Mesothelial cell of epicardium (in vitro differentiated cells): ENCODE measurements at places on chromosomes 4 and X.

GRCh38 chr4:48139691-48140090, 5.6 kb upstream of the TXK start:
- DNase-seq: no peak

DNA sequence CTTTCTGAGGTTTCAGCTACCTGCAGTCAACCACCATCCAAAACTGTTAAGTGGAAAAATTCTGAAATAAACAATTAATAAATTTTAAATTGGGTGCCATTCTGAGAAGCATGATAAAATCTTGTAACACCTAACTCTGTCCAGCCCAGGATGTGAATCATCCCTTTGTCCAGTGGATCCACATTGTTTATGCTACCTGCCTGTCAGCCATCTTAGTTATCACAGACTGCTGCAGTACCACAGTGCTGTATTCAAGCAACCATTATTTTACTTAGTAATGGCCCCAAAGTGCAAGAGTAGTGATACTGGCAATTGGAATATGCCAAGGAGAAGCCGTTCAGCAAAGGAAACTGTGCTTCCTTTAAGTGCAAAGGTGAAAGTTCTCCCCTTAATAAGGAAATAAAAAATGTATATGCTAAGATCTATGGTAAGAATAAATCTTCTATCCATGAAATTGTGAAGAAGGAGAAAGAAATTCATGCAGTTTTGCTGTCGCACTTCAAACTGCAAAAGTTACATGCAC, 20.6 kb downstream of the CAMK2D start:
- no peak for DNase-seq

GRCh38 chr4:54400802-54401201, 171.7 kb downstream of the PDGFRA start:
- DNase-seq: no peak

DNA sequence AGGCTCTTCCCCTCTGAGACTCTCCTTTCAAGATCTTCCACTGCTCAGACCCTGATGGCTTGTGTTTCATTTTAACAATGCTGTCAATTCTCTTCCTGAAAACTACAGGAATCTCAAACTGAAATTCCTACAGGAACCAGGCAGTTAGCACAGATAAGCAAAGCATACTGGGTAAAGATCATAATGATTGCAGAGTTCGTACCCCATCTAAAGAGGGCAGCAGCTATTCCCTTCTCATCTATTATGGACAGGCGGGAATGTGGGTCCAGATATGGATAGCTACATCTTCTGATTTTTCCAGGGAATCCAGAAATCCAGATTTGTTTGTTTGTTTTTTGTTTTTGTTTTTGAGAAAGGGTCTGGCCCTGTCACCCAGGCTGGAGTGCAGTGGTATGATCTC, 83.8 kb downstream of the STARD8 start:
- DNase-seq: no peak

GRCh38 chrX:51894697-51895336, 1.4 kb downstream of the MAGED1 start:
- no peak for DNase-seq

GRCh38 chr4:8409264-8410065, 31.1 kb downstream of the ACOX3 start:
- no peak for DNase-seq

- DNase-seq: no peak
Measured at GRCh38 chrX:11944501-11944900, 186.5 kb downstream of the MSL3 start.

DNA sequence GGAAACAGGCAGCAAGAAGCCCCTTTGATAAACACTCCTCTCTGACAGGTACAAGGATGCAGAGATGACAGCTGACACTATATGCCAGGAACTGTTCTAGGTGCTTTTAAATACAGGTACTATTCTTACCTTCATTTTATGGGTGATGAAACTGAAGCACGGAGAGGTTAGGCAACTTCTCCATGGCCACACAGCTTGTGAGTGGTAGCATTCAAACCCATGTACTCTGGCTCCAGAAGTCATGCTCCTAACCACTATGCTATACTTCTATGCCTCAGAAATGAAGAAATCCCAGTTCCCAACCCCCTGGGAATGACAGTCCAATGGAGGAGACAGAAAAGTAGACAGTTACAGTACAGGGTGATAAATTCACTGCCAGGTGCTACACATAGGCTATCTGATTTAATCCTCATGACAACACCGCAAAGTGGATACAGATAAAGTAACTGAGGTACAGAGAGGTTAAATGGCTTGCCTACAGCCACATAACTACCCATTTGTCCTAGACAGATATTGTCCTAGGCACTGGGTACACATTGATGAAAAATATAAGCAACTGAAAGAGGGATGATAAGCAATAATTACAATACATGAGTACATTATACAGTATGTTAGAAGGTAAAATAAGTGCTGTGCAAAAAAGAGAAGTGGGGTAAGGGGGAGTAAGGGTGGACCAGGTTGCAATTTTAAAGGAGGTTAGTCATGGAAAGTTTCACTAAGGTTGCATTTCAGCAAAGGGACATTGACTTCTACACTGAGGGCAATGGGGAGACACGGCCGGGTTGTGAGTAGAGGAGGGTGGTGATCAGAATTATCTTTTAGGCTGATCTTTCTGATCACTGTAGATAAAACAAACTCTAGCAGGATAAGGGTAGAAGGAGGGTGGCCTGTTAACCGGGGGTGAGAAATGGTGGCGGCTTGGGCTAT, 1.6 kb upstream of the F8 start:
- DNase-seq: no peak

DNA sequence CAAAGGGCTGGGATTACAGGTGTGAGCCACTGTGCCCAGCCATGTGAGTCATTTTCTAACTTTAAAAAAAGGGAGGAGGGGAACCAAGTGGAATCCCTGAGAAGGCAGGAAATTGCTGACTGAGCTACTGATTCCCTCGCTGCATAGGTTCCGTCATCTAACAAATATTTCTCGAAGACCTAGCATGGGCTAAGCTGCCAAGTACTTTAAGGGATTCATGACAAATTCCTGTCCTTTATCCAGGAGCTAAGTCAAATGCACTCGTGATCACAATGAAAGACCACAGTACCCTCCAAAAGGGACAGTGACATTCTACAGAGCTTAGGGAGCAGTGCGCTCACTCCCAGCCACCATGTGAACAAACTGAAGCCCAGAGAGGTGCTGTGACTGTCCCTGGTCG, 33.2 kb upstream of the MAN2B2 start:
- DNase-seq: no peak

- no peak for DNase-seq
Measured at GRCh38 chrX:101693476-101693875, 33.8 kb upstream of the ARMCX2 start.

DNA sequence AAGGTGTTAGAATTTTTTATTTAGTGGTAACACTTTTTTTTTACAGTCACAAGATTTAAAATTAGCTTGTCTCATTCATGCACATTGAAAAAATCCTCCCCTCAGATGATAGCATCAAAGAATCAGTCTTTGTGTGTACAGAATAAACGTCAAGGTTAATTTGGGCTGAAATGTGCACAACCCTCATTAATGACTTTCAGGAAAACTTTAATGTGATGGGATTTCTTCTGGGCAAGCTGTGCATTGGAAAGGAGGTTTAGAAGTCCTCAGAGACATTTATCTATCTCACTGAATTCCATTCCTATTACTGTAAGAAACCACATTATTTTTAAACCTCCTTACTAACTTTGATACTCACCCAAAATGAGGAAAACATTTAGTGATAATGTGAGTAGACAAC, 88.2 kb upstream of the TECRL start:
- no peak for DNase-seq

- no peak for DNase-seq
Measured at GRCh38 chr4:101753721-101754120, 36.8 kb upstream of the BANK1 start.

DNA sequence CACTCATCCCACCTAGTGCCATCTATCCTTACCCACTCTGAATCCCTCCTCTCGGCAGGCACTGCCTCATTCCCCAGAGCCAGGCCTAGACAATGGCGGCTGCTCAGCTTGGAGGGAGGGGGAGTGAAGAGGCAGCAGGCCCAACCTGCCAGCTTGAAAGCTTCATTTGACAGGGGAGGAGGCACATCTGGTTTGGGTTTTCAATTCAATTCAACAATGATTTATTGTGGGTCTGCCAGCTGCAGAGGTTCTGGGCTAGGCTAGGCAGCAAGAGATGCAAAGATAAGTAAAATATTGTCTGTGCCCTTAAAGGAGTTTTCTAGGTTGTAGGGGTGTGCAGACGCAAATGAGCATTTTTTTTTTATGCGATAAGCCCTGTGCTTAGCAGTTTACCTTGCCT, 58.5 kb downstream of the RTL9 start:
- no peak for DNase-seq

DNA sequence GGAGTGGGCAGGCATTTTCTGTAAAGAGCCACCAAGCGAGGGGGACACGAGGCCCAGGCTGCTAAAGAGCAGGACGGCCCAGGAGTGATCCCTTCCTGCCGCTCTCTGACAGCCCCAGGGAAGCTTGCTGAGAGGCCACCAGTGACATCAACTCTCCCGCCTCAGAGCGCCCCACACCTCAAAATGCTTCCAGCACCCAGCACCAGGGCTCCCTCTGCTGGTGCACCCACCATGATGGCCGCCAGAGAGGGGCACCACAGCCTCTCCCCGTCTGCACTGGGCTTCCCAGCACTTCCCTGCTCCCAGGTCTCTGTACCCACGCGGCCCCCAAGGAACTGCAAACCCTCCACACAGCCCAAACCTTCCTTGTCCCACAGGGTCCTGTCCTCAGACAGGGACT, 40.4 kb downstream of the GAK start:
- no peak for DNase-seq

DNA sequence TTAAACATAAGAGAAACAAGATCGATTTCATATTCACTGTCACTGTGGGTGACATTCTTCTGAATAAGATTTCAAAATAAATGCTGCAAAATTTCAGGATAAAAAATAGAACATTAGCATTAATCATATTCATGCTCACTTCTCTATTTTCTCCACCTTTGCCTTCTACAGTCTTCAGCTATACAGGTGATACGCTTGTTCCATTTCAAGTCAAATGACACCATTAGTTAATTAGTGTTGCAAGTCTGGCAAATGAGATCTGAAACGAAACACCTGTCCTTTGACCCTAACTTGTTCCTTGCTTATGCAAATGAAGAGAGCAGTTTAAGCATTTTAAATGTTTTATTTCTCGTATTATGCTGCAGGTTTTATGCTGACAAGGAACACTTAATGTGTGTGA, 667.5 kb upstream of the MAGEB2 start:
- DNase-seq: no peak

GRCh38 chr4:37994569-37994968, 34.4 kb downstream of the PTTG2 start:
- DNase-seq: no peak

GRCh38 chr4:138977524-138977923, 38.1 kb upstream of the NOCT start:
- DNase-seq: no peak

- no peak for DNase-seq
Measured at GRCh38 chr4:175422331-175422730, 389.7 kb downstream of the GPM6A start.
